Activated CD4-positive, alpha-beta T cell treated with anti-CD3 and anti-CD28 coated beads, Interleukin-2, amount 10 ng/mL, durations not matched to agents 7 days and 5 days (primary cell): ENCODE measurements at places on chromosomes 2 and 18. TPM values are rescaled to one million over a fixed set of nuclear protein-coding genes. Genes with fewer than 3 reads are reported as not detected.
A peak's percentile ranks its signal among the peaks of the same experiment; 100 is the strongest.

GRCh38 chr2:119574864-119575263 is 30.6 kb downstream of the CFAP221 start:
- DNase-seq, result no peak

DNA sequence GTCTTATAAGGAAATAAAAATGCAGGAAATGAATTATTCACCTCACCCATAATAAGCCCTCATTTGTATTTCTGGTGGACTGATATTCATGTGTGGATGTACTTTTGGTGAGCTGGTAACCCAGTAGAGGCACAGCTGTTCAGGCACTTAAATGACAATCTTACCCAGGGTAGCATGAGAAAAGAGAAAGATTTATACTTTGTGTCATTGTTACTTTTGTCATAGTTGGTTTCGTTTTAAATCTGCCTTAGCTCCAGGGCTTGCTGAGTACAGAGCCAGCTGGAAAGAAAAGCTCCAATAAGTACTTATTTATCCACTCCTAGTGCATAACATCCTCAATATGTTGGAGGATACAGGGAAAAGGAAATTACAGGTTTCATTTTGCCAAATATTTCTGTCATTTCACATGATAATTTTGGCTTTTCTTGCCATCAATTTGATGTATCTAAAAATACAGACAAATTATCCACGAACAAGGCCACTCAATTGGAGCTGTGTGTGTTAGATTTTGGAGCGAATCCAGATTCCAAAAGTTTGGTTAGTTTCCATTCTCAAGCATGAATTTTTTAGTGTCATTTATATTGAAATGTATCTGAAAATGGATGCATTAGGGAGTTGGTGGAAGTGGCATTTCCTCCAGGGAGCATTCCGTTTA is 1276.1 kb upstream of the FAM98A start:
- DNase-seq, result no peak

SERPINB3 gene
- total RNA-seq, result not detected

GRCh38 chr18:14925281-14925709 is 177.3 kb downstream of the ANKRD30B start:
- no peak for DNase-seq

HOXD4 gene
- total RNA-seq, result not detected

- DNase-seq, result no peak
These were observed 536 bp downstream of the PDE1A start for GRCh38 chr2:182426082-182426917.

SERPINB13 gene
- not detected for total RNA-seq

- no peak for DNase-seq
These were observed 7.3 kb upstream of the FAM237A start for GRCh38 chr2:206635015-206635414.

B3GNT7 gene
- not detected for total RNA-seq

DNA sequence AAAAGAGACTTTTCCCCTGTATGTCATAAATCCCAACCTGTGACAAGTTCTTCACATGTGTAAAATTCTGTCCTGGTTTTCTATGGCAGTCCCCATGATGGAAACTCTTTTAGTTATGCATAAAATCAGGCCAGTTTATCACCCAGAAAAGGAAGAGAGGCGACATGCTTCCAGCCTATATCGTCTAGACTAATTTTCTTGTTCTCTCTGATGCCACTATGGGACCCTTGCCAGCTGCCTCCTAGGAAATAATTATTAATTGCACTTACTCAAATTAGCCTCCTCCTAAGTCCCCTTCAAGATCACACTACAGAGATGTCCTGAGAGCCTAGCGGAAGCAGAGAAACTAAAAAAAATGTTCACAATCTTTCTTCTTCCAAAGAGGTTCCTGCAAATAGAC is 722.4 kb downstream of the NRXN1 start:
- DNase-seq, result no peak

- DNase-seq, result no peak
These were observed 147.9 kb downstream of the GALNT3 start for GRCh38 chr2:165645930-165646831.

SYT4 gene
- not detected for total RNA-seq

TRABD2A gene
- 74.6 TPM for total RNA-seq

DNA sequence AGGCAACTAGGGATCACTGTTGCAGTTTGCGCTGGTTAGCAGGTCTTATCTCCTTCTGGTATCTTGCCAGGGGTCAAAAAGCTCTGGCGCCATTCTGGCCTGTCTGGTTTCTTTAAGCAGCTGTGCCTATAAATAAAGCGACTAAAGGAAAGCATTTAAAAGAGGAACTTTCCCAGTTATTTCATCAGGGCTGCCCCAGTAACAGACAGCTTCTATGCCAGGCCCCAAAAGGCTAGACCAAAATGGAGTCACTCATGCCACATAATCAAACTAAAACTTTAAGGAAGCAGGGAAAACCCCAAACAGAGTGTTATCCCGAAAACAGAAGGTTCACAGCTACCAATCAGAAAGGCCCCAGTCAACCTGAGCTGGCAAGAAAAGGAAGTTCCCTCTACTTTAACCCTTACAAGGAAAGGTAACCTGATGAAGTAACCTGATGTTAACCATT is 41.2 kb upstream of the HNRNPA3 start:
- DNase-seq, result no peak

RGPD4 gene
- not detected for total RNA-seq

DNA sequence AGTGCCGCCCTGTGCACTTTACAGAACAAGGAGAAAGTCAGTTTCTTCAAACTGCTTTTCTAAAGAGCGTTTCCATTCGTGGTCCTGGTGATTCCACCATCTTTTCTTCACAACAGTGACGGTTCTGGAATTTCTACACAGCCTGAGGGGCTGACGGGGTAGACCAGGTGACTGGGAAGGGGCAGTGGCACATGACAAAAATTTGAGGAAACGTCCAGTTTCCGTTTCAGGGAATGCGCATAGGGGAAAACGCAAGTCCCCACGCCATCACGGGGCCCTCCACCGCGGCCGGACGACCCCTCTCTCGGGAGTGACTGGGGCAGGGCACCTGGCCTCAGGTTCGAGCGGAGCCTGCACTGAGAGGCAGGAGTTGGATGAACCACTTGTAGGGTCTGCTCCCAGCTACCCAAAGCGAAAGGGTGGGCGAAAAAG is 980 bp upstream of the SPTBN1 start:
- no peak for DNase-seq

SPP2 gene
- not detected for total RNA-seq

RMC1 gene
- 66.4 TPM for total RNA-seq

DNA sequence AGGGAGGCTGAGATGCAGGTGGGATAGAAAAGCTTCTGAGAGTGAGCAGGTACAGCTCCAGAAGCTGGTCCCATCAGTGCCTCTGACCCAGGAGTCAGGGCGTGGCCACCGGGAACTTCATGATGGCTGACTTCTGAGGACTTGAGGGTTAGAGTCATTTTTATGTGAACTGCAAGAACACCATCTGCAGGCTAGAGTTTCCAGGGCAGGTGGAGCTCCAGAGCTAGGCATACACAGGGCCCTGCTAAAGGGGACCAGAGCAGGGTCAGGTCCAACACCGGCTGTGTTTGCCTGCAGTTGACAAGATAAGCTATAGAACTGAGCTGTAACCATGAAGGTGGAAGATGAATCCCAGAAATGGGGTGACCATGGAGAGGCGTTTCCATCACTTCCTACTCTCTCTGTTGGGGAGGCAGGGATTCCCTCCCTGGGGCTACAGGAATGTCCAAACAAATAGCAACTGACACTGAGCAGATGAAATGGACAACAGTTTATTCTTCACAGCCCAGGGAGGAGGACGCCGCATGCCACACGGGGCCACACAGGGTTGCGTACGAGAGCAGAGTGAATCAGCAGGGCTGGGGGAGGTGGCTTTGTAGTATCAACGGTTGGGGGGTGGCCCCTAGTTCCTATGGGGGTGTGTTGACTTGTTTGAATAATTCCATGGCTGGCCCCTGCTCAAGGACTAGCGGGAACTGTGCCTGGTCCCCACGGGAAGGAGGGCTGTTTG is 77.6 kb upstream of the ZNF516 start:
- DNase-seq, result no peak

DNA sequence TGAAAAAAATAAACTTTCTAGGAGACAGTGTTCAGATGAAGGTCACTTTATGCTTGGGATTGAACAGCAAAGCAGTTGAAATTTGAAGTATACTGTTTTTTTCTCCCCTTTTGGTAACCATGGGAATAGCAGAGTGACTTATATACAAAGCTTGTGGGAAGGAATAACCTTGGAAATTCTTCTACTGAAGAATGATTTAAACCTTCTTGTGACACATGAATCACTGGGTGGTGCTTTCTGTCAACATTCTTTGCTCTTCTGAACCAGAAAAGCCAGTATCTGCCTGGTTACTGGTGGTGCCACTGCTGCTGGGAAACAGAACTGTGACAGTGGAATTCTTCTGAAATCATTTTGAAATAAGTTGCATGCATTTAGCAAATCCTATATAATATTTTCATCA is 39.4 kb upstream of the RND3 start:
- DNase-seq, result no peak

DNA sequence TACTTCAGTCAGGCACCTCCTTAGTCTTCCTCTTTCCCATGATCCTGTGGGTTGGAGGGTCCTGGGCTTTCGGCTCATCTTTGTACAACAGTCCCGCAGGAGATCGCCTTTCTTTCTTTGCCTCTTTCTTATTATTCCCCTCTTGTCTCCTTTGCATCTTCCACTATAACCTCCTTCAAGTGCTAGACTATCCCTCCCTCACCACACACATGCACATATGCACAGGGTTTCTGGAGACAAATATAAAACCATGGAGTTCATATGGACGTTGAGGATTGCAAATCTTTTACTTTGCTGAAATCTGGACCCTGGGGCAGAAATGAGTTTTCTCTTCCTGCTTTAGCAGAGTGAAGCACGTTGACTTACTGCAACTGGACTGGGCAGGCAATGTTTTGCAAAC is 80.3 kb downstream of the TMEM17 start:
- no peak for DNase-seq

ST6GAL2 gene
- not detected for total RNA-seq

UGT1A5 gene
- total RNA-seq, result not detected

LYPD6 gene
- not detected for total RNA-seq

CCL20 gene
- total RNA-seq, result 0.37 TPM

DNA sequence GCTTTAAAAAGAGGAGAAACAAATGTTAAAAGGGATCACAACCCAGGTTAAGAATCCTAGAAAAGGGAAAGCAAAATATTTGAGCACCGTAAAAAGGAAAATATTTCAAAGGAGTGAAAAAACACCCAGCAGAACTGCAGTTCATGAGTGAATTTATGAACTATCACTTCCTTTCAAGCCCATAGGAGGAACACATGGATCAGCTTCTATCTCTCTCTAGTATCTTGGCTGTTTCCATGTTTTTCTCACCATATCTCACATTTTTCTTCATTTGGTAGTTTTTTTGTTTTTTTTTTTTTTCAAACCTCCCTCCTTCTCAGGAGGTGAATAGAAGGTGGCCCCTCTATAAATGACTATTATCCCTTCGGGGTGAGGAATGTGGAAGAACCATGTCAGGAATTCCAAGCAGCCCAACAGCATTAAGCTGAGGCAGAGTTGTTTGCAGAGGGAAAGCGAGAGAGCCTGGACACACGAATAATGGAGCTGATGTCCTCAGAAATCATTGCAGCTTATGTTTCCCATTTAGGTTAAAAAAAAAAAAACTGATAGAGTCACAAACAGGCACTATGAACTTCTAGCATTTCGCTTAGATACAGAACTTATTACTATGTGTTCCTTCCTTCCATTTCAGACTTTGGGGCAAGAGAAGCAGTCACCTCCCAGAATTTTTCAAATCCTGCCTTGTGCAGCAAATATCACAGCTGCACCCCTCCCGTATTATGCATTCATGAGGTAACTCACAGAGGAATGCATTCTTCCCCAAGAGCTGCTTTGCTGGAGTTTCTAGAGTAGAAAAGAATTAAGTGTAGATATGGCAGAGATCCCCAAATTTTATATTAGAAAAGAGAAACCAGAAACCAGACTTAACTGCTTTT is 315.6 kb downstream of the IRS1 start:
- no peak for DNase-seq

PAX8 gene
- 0.74 TPM for total RNA-seq

COL4A4 gene
- 0.15 TPM for total RNA-seq

RUFY4 gene
- 2.7 TPM for total RNA-seq

DNA sequence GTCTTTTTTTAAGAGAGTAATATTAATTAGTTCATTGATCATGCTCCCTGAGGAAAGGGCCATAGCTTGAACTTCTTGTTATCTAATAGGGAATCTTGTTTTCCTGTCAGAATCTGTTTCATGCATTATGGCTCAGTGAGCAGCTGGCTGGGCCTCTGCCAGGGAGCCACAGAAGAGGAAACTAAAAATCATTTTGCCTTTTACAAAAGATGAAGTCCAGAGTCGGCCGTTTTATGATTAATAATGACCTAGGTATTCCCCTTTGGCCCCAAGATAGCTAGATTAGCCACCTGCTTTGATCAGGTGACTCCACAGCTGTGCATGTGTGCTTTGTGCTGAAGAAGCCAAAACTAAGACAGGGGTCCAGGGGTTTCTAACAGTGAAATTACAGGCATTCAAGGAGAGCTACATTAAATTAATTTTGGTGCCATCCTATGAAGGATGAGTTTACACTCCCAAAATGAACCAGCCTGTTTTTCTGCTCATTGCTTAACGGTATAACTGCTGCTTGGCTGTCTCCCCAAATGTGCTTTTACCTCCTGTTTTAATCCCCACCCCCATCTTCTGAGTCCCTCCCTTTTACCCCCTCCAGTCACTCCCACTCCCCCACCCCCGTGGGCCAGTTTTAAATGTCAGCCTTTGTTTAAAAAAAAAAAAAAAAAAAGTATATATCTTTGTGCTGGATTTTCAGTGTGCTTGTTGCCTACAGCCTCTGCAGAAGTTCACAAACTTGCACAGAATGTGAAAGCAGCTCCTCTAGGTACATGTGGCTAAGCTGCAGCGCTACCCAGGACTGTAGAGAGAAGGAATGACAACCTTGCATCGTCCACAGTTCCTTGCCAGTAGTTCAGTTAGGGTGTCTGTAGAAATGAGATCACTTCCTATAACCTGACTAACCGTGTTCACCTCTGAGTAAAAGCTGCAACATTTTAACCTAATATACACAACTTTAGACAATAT is 93.1 kb downstream of the CABLES1 start:
- peak; percentile 49 for DNase-seq

DNA sequence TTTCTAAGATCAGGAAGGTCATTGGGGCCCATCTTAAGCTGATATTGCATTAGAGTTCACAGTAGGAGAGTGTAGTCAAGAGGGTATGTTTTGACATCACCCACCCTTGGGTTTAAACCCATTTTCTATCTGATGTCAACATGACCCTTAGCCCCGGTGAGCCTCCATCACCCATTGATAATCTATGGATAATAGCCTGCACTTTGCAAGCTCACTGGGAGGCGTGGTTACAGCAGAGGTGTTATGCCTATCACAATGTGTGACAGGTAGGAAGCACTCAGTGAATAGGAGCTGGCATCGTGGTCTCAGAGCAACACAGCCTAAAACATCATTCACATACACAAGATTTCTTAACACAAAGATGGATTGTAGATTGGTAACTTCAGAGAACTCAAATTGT is 21.3 kb downstream of the IL18RAP start:
- DNase-seq, result no peak
